Esophagus squamous epithelium (tissue), 5 donors: ENCODE measurements at places on chromosomes 7 and 10.

DNA sequence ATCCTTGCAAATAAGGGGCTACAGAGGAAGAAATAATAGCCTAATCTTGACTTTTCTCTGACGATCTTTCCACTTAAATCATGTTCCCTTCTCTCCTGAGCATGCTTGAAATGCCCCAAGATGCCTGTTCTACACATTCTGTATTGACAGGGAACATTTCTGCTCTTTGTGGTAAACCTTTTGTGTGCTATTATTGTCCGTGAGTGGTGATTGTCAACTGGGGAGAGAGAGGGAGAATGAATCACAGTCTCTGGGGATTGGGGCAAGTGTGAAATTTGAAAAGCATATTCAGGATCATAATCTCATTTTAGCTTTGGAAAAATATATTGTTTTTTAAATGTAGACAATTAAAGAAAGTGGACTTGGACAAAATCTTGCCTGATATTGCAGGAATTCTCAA lies 20.6 kb downstream of the UBTD1 start:
- no peak for DNase-seq

GRCh38 chr10:110307805-110308204 lies 3.1 kb upstream of the SMNDC1 start:
- DNase-seq = no peak

DNA sequence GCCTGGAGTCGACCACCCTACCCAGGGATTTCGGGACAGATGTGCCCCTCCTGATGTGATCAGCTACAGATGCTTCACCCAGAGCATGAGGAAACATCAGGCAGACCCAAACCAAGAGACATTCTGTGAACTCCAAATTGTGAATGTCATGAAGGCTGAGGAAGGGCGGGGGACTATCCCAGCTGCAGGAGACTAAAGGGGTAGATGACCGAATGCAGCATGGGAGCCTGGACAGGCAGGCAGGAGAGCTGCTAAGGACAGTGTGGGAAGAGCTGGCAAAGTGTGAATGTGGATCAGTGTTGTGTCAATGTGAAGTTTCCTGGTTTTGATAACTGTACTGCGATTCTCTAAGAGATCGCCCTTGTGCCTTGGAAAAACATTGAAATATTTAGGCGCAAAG lies 19.2 kb upstream of the DRGX start:
- DNase-seq = no peak

GRCh38 chr10:112815269-112816032 lies 134.6 kb upstream of the TCF7L2 start:
- no peak for DNase-seq
